Activated naive CD4-positive, alpha-beta T cell (primary cell): ENCODE measurements at places on chromosomes 16 and 17.

DNA sequence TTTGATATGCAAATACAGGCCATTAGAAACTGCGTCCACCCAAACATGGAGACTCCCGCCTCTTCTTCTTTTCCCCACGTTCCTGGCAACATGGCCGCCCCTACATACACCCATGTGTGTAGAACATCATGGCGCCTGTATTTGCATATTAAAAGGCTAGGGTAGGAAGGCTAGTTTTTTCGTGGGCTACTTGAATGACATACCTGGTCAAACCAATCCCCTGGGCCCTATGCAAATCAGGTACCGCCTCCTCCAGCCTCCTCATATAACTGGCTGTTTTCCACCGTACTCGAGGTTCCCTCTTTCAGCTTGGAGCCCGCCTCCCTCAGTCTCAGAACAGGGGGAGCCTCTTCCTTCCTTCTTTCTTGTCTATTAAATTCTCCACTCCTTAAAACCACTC lies 840 bp upstream of the CD300LB start:
- no peak for DNase-seq

GRCh38 chr17:41663451-41664171 lies 25.1 kb upstream of the EIF1 start:
- no peak for DNase-seq

DNA sequence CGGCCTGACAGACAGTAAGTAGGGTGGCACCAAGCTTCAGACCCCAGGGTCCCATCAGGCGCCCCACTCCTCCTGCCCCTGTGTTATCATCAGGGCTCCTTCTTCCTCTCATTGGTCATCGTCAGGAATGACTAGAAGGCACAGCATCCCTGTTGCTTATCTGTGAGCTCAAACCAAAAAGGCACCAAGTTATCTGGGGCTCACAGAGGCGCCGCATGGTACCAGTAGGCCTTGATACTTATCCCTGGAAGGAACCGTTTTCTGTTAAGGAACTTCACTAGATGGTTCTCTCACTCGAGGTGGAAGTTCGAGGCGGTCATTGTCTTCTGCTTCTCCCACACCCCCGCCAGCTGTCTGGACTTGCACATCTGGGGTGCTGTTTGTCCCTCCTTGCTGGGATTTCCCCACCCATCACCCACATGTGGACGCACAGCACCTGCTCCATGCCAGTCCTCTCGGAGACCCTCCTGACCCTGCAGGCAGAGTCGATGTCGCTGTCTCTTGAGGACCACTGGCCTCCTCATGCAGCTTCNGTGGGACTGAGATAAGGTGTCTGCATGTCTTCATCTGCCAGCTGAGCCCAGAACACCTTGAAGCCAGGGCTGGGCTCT lies 52.1 kb downstream of the METRNL start:
- no peak for DNase-seq

DNA sequence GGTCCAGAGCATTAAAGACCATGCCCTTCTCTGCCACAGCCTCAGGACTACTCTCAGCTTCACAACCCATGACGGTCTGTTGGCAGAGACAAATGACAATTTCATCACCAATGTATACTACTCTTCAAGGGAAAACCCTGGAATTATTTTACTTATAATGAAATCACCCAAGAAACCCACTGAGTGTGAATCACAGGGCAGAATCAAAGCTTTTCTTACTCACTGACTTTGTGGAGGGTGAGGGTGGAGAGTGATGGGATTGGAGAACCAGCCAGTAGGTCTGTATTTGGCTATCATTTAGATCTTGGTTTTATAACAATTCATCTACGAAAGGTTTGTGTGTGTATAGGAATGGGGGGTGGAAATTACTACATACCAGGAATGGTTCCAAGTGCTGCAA lies 442.6 kb downstream of the SHISA9 start:
- DNase-seq = no peak

GRCh38 chr17:20059728-20060188 lies 50.6 kb downstream of the SPECC1 start:
- no peak for DNase-seq

- DNase-seq = no peak
Measured at GRCh38 chr17:82689077-82689476, 9.4 kb downstream of the RAB40B start.

DNA sequence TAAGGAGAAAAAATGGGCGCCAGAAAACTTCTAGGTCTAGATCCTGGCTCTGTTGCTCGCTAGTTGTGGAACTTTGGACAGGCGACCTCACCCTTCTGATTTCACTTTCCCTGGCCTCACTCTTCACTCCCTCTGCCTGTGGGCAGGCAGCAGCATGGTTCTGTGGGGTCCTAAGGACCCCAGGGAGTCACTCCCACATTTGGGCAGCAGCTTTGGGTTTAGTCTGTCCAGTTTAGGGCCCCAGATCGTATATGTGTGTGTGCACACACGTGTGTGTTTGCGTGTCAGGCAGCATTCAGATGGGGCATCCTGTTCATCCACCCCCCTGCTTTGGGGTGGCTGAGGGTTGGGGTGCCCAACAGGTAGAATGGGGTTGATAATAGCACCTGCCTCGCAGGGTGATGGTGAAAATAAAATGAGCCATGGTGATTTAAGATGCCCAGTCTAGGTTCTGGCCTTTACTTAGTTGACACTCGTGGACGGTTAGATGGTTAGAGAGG lies 102.2 kb downstream of the RAB11FIP4 start:
- DNase-seq = no peak

DNA sequence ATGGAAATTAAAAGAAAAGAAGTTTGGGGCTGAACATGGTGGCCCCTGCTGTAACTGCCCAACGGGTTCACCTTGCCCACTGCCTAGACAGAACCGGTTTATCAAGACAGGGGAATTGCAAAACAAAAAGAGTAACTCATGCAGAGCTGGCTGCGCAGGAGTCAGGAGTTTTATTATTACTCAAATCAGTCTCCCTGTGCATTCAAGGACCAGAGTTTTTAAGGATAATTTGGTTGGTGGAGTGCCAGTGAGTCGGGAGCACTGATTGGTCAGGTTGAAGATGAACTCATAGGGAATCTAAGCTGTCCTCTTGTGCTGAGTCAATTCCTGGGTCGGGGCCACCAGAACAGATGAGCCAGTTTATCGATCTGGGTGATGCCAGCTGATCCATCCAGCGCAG lies 4.4 kb upstream of the SCPEP1 start:
- DNase-seq = no peak

DNA sequence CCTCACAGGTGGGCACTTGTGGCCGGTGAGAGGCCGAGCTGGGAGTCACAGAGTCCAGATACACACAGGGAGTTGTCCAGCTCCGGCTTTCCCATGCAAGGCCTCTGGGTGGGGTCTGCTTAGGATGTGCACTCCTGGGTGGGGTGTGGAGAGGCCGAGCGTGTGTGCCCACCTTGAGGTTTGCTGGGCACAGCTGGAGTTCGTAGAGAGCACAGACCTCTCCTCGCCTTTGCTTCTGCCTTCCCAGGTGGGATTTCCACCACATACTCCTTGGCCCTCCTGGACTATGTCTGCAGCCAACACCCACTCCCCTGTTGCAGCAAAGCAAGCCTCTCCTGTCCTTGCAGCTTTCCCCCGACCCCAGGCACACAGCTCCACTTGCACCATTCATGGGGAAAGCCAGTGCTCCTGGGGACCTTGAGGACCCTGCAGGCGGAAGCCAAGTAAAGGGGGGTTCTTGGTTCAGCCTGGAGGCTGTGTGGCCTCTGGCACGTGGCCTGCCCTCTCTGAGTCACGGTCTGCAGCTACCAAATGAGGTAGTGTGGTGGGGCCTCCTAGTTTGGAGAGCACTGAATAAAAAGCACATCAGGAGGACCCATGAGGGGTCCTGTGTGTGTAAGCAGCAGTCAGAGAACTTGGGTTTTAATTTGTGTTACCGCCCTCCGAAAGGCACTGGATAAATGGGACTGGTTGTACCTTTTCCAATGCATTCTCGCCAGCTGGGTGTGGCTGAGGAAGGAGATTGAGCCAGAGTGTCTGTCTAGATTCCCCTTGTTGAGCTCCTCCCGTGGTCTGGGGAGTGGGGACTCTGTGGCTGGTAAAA lies 31.5 kb downstream of the MPRIP start:
- DNase-seq = no peak

DNA sequence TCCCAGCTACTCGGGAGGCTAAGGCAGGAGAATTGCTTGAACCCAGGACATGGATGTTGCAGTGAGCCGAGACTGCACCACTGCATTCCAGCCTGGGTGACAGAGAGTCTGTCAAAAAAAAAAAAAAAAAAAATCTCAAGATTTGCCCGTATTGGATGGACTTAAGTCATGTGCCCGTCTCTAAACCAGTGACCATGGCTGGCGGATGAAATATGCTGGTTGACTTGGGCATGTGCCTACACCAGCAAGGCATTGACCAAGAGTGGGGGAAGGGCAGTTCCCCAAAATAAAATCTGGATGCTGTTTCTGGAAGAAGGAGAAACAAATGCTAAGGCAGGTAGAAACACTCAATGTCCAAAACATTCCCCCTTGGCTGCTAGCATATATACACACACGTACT lies 21.5 kb upstream of the COL1A1 start:
- DNase-seq = no peak

DNA sequence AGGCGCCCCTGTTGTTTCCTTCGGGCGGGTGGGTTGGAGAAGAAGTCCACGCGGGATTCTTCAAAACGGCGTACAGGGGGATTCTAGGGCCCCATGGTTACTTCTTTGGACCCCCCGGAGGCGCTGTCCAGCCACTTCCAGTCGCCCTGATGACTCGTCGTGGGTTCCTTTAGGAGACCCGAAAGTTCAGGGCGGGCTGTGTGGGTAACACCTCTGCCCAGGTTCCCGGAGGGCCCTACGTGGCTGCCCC lies 716 bp upstream of the HIC1 start:
- peak; percentile 33 for DNase-seq

- DNase-seq = no peak
Measured at GRCh38 chr16:79528338-79528737, 72.2 kb downstream of the MAF start.

- no peak for DNase-seq
Measured at GRCh38 chr16:68444056-68444657, 4.2 kb downstream of the SMPD3 start.

GRCh38 chr16:56423584-56424403 lies 1.6 kb downstream of the AMFR start:
- no peak for DNase-seq

DNA sequence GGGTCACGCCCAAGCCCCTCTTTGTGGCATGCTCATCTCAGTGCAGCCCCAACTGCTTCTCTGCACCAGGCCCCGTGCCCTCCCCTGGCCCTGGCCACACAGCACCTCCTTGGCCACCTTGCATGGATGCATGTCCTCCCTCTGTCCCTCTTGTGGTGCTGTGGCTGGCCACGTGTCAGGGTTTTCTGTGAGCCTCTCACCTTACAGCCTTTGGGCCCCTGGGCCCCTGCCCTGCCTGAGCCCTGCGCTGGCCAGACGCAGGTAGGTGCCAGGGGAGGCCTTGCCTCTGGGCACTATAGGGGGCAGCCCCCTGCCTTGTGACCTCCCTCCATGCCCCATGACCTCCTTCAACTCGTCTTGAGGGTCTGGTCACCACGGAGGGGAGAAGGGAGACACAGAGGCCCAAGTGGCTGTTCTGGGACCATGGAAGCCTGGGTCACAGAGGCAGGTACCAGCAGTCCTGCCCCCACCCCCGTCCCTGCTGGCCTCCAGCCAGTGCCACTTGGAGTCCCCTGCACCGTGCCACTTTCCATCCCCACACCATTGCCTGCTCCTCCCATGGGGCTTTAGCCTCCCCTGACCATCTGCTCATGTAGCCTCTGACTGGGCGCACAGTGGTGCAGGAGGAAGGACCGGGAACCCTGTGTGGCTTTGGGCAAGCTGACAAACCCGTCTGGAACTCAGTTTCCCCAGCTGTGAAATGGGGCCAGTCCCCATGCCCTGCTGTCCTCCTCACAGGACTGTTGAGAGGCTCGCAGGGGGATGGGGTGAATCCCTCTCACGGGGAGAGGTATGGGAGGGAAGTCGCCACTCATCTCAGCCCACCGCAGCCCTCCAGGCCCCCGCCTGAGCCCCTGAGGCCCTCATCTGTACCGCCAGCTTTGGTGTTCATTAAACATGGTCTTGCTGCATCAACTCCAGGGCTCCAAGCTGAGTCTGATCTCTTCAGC lies 11.5 kb upstream of the ATP6V0C start:
- no peak for DNase-seq

DNA sequence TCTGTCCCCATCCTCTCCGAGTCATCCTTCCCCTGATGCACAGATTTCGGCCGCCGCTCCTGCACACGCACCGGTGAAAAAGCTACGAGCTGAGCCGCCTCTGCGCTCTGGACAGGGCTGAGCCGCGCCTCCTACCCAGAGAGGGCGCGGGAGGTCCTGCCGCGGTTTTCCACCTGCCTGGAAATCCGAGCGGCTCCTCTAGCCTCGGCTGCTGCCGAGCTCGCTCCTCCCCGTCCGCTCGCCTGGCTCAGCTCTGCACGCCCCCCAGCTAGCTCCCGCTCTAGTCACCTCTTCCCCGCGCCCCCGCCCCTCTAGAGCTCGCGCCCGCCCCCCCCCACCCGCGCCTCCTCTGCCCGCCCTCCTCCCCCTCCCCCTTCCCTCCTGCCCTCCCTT lies 198 bp upstream of the SHISA9 start:
- no peak for DNase-seq

DNA sequence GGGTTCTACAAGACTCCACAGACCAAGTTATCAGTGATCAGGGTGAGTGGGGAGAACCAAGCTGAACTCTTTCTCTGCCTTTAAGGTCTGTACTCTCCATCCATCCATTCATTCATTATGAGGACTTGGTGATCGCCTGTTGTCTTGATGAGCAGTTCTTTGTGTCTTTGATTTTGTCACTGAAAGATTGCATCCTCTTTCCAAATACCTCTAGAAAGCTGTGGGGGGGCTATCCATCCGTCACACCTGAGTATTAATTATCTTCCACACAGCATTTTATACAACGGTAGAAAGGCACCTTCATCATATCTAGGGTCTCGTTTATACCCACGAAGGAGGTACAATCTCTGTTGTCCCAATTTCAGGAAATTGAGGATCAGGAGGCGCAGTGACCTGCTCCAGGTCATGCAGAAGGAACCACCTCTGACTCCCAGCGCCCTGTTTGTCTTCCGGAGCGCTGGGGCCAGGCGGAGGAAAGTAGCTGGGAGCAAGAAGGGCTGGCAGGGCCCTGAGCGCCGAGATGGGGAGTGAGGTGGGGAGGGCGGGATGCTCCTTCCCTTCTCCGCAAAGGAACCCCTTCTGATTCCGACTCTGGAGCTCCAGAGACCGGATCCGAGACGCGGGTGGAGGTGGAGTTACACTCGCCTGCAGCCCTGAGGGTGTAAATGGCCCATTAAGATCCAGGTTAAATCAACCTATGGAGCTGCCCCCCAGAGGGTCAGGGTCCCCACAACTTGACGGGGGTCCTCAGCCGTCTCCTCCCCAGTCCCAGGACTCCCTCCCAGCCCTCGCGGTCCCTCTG lies 605 bp upstream of the ABAT start:
- no peak for DNase-seq

- no peak for DNase-seq
Measured at GRCh38 chr16:85151603-85152413, 39.5 kb upstream of the CIBAR2 start.

- DNase-seq = peak; percentile 64
Measured at GRCh38 chr16:23949630-23950290, 114.0 kb downstream of the PRKCB start.

- no peak for DNase-seq
Measured at GRCh38 chr16:14106961-14107360, 35.8 kb downstream of the MRTFB start.

- DNase-seq = no peak
Measured at GRCh38 chr16:85424260-85425073, 188.7 kb upstream of the GSE1 start.
